Ovary (tissue), 10 donors: ENCODE measurements at places on chromosomes 5 and 9. TPM values are rescaled to one million over a fixed set of nuclear protein-coding genes. Genes with fewer than 3 reads are reported as not detected.

The CENPK gene
- total RNA-seq, result 1.0 TPM

The CDKN2B-AS1 gene
- total RNA-seq, result 0.51 TPM

The MARVELD2 gene
- total RNA-seq, result 2.9 TPM

The SLC46A2 gene
- total RNA-seq, result 0.95 TPM

The ZDHHC11B gene
- 8.0 TPM for total RNA-seq

The CDC20B gene
- not detected for total RNA-seq

The PDE6A gene
- total RNA-seq, result 0.12 TPM

The ADGRD2 gene
- not detected for total RNA-seq

The MORN5 gene
- total RNA-seq, result not detected

The ELOVL7 gene
- total RNA-seq, result 0.23 TPM

The LHX3 gene
- not detected for total RNA-seq

The LEAP2 gene
- 2.2 TPM for total RNA-seq

The FBXO4 gene
- 8.7 TPM for total RNA-seq

The TRIP13 gene
- total RNA-seq, result 1.3 TPM

The TNFSF15 gene
- total RNA-seq, result 0.34 TPM

The PCDHGC4 gene
- total RNA-seq, result 1.4 TPM

The IFNK gene
- not detected for total RNA-seq

The MPDZ gene
- total RNA-seq, result 69.2 TPM

The DIPK1B gene
- 5.2 TPM for total RNA-seq

The SPAAR gene
- 0.33 TPM for total RNA-seq

The PCDHGA10 gene
- 5.0 TPM for total RNA-seq

The MRPS27 gene
- total RNA-seq, result 57.9 TPM

The NNT gene
- total RNA-seq, result 39.7 TPM

The NUTM2F gene
- total RNA-seq, result not detected

The HSPA9 gene
- 340 TPM for total RNA-seq

The ELAVL2 gene
- 1.1 TPM for total RNA-seq

The HMCN2 gene
- 1.9 TPM for total RNA-seq

The IL5 gene
- total RNA-seq, result not detected

The ACTL7B gene
- total RNA-seq, result not detected

The CCL27 gene
- 1.1 TPM for total RNA-seq

The CCDC152 gene
- total RNA-seq, result 1.7 TPM

The ALDH1A1 gene
- total RNA-seq, result 147 TPM

The PCDHA7 gene
- 1.4 TPM for total RNA-seq

The PTPN3 gene
- total RNA-seq, result 2.4 TPM

The TMEM232 gene
- 2.4 TPM for total RNA-seq

The PFN3 gene
- total RNA-seq, result not detected

The SHC3 gene
- total RNA-seq, result 0.12 TPM
